CD4-positive, alpha-beta T cell treated with Interleukin-15 for 4 hours (primary cell): ENCODE measurements at places on chromosomes 13 and 19.

DNA sequence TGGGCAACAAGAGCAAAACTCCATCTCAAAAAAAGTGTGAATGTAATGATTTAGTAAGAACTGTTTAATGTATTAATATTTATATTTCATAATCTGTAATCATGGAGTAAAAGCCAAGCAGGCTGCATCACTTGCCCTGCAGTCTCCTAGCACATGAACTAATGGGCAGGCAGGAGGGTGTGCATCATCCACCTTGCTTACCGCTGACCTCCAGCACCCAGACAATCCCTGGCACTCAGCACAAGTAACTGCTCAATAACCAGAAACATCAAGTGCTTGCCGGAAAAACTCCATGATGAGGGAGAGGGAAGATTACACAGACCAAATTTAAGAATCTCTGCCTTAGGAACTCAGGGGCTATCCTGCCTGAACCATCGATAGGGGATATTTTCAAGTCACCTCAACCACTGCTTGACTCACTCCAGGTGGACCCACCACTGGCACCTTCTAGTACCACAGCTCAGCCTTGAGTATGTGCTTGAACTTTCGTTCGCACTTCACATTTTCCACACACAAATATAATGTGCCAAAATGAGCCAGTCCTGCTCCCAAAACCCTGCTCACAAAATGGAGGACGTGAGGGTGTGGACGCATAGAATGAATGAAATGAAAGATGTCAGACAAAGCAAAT lies 18.6 kb downstream of the BRD4 start:
- no peak for DNase-seq

DNA sequence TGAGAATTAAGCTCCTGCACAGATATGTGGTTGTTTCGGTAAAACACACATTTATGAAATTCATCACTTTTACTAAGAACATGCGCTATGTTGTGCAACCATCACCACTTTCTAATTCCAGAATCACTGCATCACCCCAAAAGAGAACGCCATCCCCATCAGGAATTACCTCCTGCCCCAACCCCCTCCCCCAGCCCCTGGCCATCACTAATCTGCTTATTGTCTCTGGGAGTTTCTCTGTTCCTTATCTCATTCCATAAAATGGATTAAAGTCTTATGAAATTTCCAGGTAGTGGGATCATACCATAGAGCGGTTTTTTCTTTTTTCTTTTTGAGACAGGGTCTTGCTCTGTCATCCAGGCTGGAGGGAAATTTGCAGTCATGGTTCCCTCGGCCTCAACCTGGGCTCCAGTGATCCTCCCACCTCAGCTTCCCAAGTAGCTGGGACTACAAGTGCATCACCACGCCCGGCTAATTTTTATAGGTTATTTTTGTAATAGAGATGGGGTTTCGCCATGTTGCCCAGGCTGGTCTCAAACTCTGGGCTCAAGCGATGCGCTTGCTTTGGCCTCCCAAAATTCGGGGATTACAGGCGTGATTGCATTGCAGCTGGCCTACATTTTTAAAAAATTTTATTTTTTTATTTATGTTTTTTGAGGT lies 3.5 kb downstream of the ZSCAN5B start:
- DNase-seq = no peak

DNA sequence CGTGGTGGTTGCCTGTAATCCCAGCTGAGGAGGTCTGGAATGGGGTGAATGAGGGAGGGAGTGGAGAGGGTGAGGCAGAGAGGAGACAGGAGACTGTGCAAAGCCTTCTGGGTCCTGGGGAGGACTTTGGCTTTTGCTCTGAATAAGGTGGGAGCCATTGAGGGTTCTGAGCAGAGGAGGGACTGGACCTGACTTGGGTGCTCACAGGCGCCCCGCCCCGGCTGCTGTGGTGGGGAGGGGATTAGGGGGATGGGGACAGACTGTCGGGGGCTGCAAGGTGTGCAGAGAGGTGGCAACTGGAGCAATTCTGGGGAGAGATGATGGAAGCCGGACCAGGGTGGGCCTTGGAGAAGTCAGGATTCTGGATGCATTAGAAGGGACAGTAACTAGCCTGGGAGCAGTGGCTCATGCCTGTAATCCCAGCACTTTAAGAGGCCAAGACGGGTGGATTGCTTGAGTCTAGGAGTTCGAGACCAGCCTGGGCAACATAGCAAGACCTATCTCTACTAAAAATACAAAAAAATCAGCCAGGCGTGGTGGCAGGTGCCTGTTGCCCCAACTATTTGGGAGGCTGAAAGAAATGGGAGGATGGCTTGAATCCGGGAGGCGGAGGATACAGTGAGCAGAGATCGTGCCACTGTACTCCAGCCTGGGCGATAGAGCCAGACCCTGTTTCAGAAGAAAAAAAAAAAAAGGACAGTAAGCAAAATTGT lies 16.1 kb upstream of the NANOS3 start:
- DNase-seq = no peak

GRCh38 chr19:17172624-17173345 lies 42.4 kb upstream of the USE1 start:
- no peak for DNase-seq

DNA sequence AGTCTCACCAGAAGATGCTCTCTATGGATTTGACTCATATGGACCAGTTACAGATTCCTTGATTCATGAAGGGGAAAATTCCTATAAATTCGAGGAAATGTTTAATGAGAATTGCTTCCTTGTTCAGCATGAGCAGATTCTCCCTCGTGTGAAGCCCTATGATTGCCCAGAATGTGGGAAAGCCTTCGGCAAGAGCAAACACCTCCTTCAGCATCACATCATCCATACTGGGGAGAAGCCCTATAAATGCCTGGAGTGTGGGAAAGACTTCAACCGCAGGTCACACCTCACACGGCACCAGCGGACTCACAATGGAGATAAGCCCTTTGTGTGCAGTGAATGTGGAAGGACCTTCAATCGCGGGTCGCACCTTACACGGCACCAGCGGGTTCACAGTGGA lies 10.7 kb downstream of the ZNF460 start:
- DNase-seq = no peak

DNA sequence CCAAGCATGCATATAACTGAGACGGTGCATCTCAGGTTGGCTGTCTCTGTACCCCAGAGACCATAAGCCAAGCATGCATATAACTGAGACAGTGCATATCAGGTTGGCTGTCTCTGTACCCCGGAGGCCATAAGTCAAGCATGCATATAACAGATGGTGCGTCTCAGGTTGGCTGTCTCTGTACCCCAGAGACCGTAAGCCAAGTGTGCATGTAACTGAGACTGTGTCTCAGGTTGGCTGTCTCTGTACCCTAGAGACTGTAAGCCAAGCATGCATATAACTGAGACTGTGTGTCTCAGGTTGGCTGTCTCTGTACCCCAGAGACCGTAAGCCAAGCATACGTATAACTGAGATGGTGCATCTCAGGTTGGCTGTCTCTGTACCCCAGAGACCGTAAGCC lies 30.8 kb downstream of the NLRP4 start:
- no peak for DNase-seq

- peak; percentile 57 for DNase-seq
These were observed 5.3 kb downstream of the POLR2E start for GRCh38 chr19:1089891-1090290.

GRCh38 chr13:29743201-29743786 lies 107.1 kb downstream of the UBL3 start:
- no peak for DNase-seq

GRCh38 chr19:17570791-17571190 lies 15.3 kb downstream of the COLGALT1 start:
- DNase-seq = no peak

DNA sequence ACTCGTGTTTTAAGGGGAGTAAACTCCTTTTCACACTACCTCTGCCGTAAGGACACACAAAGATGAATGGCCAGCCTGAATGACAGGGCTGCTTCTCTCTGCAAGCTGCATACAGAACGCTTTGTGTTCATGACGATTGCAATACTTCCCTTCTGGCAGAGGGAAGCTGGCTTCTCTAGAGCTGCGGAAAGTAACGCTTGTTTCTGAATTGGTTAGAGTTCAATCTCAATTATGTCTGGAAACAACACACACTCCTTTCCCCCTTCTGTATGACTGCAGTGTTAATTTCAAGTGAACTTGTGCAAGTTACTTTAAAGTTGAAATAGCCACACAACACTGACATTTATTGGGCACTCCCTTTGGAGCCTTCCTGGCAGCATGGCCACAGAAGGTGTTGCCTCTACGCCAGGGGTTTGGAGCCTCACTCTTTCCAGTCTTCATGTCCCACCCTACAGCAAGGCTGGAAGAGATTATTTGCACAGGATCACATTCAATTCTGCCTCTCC lies 242.6 kb downstream of the NDFIP2 start:
- DNase-seq = no peak

DNA sequence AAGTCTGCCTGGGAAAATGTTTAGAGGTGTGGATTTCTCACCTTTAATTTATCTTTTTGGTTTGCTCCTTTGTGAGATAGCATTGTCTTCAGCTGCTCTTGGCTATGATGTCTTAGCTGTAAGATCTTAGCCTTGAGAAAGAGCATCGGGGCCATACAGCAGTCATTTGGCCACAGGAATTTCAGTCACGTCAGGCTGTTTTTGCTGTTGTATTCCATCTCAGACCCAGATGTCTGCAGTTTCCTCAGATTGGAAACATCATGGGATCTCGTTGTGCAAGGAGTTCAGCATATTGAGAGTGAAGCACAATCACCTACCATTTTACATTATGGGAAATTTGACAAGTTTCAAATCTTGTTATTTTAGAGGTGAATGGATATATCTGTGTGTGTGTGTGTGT lies 89.3 kb upstream of the C1QTNF9B start:
- DNase-seq = no peak

DNA sequence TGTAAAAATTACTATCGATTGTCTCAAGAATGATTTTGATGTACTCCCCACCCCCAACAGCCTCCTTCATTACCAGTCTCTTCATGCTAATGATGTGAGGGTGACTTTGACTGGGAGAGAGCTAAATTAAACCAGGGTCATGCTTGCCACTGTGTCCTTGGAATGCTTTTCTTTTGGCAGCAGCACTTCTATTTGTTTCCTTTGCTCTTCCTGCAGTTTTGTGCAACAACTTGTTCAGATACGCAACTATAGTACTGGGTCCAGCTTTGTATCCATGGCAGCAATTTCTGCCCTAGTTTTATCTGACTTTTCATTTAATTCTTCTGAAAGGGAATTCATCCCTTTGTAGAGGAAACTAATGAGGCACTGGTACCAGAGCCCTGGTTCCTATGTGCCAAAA lies 2792.1 kb downstream of the PCDH9 start:
- no peak for DNase-seq

DNA sequence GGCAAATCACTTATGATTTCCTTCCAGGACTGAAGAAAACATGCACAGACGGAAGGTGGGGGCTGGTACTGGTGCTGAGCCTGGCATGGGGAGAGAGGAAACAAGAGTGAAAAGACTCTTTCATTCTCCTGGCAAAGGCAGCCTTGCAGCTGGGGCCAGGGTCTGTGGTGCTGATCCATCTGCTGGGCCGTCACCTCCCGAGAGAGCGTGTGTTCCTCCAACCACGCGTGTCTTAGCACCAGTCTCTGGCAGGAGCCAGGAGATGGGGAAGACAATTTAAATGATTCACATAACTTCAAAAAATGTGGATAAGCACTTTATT lies 23.9 kb upstream of the SPART start:
- DNase-seq = no peak

DNA sequence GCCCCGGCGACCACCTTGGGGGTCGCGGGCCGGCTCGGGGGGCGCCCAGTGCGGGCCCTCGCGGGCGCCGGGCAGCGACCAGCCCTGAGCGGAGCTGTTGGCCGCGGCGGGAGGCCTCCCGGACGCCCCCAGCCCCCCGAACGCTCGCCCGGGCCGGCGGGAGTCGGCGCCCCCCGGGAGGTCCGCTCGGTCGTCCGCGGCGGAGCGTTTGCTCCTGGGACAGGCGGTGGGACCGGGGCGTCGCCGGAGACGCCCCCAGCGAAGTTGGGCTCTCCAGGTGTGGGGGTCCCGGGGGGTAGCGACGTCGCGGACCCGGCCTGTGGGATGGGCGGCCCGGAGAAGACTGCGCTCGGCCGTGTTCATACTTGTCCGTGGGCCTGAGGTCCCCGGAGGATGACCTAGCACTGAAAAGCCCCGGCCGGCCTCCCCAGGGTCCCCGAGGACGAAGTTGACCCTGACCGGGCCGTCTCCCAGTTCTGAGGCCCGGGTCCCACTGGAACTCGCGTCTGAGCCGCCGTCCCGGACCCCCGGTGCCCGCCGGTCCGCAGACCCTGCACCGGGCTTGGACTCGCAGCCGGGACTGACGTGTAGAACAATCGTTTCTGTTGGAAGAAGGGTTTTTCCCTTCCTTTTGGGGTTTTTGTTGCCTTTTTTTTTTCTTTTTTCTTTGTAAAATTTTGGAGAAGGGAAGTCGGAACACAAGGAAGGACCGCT lies 729 bp downstream of the STK11 start:
- no peak for DNase-seq

DNA sequence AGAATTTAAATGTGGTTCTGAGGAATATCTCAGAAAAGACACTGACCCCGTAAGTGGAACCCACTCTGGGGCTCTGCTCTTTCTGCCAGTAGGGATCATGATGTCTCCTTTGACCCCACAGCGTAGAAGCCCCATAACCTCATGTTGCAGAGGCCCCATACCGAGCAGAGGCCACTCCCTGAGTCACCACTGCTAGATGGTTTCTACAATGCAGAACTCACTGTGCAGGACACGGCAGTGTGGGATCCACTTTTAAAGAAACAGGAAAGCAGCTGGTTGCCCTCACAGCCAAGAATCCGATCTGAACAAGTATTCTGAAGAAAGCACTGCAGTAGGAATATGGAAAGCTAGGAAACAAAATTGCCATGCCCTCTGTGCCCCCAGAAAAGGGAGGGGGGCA lies 4.2 kb downstream of the SLC7A1 start:
- DNase-seq = no peak

GRCh38 chr19:48190288-48190884 lies 19.9 kb downstream of the ZSWIM9 start:
- peak; percentile 13 for DNase-seq

- DNase-seq = no peak
These were observed 186.2 kb downstream of the FOXO1 start for GRCh38 chr13:40480012-40480914.

DNA sequence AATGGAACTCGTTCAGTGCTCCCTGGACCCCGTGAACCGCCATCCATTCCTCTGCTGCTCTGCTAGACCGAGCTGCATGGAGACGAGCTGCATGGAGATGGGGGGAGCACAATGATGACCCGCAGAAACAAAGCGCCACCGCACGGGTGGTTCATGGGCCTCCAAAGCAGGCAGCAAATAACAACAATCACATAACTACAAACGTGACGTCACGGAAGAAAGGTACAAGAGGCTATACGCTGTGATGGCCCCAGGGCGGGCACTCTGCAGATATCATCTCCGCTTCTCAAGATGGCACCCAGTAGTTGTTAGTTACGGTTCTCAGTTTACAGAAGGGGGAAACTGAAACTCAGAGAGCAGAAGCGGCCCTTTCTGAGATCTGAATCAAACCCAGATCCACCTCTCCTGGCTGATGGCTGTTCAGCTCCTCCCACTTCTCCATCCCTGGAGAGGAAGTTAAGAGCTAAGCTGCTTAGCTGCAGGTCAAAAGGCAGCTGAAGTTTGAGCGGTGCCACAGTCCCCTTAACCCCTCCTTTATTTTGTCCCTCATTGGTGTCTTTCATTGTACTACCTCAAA lies 1.7 kb downstream of the ATP13A1 start:
- DNase-seq = peak; percentile 41

- DNase-seq = no peak
These were observed 62.3 kb downstream of the KCTD15 start for GRCh38 chr19:33859016-33859415.

GRCh38 chr13:79434556-79434955 lies 28.5 kb upstream of the RBM26 start:
- DNase-seq = no peak
